ENCODE measurements at places on chromosomes 1 and 21.

- DNase-seq: no peak
These were observed 21.2 kb upstream of the CENPF start for GRCh38 chr1:214581785-214582184.

DNA sequence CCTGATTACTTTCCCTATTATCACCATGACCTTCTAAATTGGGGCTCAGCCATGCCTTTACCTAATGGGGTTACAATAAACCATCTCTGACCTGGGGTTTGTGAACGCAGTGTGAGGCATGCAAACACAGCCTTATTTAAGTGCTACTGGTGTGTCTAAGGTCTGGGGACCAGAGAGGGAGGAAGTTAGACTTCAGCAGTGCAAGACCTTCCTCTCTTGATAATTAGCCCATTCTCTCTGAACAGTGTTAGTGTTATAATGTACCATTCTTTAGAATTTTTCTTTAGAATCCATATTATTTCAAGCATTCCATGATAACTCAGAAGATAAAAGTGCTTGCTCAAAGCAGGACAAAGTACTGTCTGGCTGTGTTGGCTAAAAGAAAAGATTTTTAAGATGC, 10.5 kb upstream of the LRRC8D start:
- no peak for DNase-seq

DNA sequence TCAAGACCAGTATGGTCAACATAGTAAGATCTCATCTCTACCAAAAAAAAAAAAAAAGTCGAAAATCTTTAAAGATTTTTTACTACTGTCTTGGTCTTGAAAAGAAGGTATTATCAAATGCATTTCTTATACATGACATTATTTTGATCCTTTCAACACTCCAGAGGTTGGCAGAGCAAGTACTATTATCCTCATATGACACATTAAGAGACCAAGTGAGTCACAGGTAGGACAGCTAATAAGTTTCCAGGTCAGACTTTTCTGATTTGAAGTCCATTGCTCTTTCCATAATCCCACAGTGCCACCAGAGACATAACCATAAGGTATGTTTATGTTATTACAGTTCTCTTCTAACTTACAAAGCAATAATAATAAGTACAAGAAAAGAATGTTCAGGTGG, 15.2 kb downstream of the DBT start:
- DNase-seq: no peak

DNA sequence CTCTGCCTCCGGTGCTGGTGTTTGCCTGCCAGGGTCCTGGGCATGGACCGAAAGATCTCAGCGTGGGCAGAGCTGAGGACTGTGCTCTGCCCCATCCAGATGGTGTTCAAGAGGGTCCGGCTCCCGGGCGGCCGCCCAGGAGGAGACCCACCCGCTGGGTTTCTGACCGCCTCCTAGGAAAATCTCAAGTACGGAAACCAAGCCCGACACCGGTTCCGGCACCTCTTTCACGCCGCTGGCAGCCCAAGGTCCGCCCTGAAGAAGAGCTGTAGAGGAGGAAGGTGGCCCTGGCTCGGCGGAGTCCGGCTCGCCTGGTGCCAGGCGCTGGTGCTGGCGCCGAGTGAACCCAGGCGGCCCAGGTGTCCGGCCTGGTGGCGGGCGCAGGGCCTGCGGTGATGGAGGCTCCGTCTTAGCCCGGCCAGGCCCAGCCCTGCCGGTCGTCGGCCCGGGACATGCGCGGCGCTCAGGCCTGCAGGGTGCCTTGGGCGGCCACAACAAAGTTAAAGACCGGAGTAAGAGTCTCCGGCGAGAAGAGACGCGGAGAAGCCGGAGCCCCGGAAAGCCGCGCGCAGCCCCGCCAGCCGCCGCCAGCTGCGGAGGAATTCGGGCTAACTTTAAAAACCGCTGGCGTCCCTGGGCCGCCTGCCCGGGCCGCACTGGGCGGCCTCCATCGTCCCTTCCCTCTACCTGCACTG, 1.5 kb downstream of the GRIK3 start:
- DNase-seq: no peak

All from CD4-positive, alpha-beta T cell treated with Interleukin-15 for 4 hours (primary cell).